ENCODE measurements at places on chromosomes 12 and 14.

- no peak for DNase-seq
These were observed 27.3 kb downstream of the SERPINA1 start for GRCh38 chr14:94360945-94361565.

DNA sequence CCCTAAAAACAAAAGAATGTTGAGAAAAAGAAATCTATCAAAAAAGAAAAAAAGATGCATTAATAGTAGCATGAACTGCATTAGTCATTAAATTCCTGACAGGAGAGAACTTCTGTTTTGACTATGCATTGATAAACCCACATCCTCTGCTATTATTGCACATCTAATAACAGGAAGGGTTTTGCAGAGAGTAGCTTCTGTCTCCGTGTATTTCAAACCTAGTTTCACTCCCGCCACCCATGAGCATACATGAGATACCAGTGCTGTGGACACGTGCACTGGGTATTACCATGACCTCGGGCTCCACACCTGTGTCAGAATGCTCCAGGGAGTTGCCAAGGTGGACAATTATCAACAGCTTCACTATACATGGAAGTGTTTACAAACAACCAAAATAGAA is 449.1 kb upstream of the SOX5 start:
- no peak for DNase-seq

DNA sequence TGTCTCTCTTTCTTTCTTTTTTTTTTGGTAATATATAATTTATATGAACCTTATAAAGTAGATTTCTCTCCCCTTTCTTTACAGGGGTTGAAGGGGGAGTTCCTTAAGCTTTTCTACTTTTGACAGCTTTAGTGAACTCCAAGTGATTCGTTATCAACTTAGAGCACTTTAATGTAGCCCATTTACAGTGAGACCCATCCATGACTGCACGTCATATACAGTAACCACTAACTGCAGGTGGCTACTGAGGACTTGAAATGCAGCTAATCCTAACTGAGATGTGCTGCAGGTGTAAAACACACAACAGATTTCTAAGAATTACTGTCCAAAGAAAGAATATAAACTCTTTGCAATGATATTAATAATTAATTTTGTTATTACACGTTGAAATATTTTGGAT is 582 bp downstream of the LRRIQ1 start:
- DNase-seq, result no peak

DNA sequence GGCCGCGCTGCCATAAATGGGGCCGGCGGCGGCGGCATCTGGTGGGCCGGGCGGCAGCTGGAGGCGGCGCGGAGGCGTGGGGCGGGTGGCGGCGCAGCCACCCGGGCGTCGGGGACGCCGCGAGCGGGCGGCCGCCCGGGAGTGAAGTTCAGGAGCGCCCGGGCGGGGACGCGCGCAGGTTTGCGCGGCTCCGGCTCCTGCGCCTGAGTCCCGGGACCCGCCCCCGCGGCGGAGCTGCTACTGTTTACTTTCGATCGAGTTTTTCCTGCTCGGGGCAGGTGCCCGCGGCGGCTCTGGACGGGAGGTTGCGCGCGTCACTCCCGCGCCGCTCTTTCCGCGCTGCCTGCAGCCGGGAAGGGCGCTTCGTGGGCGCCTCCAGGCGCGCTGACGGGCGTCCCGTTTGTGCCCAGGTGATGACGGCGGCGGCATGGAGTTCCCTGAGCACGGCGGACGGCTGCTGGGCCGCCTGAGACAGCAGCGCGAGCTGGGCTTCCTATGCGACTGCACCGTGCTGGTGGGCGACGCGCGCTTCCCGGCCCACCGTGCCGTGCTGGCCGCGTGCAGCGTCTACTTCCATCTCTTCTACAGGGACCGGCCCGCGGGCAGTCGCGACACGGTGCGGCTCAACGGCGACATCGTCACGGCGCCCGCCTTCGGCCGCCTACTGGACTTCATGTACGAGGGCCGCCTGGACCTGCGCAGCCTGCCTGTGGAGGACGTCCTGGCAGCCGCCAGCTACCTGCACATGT is at the start of gene ZBTB42:
Gene ZBTB42, plus strand, starts transcription at position 331 of the 749 bp plus-strand sequence. Its CDS starts 97 bp downstream, at position 428.
- DNase-seq, result peak; percentile 50

GRCh38 chr12:103858953-103859601 is 18.0 kb upstream of the NT5DC3 start:
- DNase-seq, result peak; percentile 89

DNA sequence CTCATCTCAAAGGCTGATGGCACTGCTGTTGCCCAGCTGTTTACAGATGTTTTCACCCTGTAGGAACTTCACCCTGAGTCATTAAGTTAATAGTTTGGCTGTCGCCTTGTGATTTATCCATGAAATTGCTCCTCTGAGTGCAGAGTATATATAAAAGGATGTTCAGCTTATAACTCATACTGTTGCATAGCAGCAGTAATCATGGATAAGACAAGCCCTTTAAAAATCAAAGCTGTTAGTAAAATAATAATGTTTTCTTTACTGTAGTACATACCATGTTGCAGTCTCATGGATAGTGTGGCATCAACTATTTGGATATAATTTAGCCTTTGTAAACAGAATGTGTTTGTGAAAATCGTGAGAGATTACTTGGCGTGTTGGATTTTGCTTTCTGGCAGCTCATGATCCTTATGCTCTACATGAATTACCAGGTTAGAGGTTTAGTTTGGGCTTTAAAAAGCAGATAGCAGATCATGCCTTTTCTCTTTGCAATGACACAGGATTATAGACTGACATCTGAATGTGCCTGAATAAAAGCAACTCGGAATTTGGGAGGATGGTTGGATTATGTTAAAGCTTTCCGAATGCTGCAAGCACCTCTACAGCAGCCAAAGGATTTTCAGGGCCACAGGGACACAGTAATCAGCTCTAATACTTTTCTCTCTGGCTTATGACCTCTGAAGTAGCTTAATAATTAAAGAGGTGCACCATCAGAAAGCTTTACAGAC is 279.7 kb upstream of the ATP2B1 start:
- DNase-seq, result peak; percentile 43
